ENCODE measurements at places on chromosomes 12 and 14.

- DNase-seq = no peak
These were observed 452.8 kb downstream of the AACS start for GRCh38 chr12:125518074-125518473.

- no peak for DNase-seq
These were observed 44.6 kb upstream of the PTGDR start for GRCh38 chr14:52222901-52223300.

- no peak for DNase-seq
These were observed 292.5 kb downstream of the ATP23 start for GRCh38 chr12:58233886-58234285.

- no peak for DNase-seq
These were observed 28.3 kb downstream of the SLC5A8 start for GRCh38 chr12:101181776-101182175.

- peak; percentile 84 for DNase-seq
These were observed 1523.5 kb downstream of the AACS start for GRCh38 chr12:126588586-126589249.

DNA sequence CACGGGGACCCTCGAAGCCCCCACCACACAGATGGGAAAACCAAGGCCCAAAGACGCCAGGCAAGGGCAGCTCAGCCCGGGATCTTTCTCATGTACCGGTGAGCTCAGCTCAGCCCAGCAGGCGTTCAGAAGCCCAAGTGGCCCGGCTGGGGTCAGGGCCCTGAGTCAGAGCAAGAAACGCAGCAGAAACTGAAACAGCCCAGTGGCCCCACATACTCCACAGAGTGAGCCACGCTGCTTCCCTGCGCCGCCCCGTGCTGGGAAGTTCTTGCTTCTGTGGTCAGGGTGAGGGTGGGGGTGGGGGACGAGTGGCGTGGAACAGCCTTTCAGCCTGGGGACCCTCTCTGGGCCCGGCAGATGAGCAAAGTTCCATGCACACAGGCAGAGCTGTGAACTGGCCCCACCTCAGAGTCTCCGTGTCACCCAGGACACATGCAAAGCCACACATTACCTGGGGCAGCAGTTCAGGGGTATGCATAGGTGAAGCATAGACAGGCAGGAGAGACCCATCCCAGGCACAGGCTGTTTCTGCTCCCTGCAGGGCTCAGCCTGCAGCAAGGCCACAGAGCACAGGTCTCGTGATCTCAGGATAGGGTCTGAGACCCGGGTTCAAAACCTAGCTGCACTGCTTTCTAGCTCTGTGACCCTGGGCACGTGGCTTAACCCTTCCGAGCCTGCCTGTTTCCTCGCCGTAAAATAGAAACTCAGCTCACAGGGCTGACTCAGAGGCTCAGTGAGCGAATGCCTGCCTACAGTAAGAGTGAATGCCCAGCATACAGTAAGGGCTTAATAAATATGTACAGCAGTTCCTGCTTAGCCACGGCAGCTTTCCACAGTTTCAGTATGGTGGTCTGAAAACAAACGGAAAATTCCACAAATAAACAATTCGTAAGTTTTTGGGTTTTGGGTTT lies 21.6 kb downstream of the NCOR2 start:
- peak; percentile 64 for DNase-seq

GRCh38 chr12:13187399-13187798 lies 9.1 kb upstream of the EMP1 start:
- DNase-seq = peak; percentile 49

- DNase-seq = no peak
These were observed 45.6 kb downstream of the DNAH10 start for GRCh38 chr12:123807670-123808069.

GRCh38 chr12:64780531-64781279 lies 21.5 kb upstream of the GNS start:
- DNase-seq = no peak

All from fibroblast of gingiva (primary cell).